ENCODE measurements at places on chromosomes 2 and 18.

DNA sequence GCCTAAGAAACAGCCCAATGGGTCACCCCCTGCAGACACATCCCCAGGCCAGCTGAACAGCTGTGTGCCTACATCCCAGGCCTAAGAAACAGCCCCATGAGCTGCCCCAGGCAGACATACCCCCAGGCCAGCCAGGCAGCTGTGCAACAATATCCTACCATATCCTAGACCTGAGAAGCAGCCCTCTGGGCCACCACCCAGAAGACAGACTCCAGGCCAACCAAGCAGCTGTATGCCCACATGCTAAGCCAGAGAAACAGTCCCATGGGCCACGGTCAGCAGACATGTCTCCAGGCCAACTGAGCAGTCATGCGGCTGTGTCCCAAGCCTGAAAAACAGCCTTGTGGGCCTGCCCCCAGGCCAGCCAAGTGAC, 205.5 kb downstream of the ATAD2B start:
- DNase-seq, result no peak

- no peak for DNase-seq
Observed at GRCh38 chr2:101480764-101481163, 5.9 kb upstream of the RFX8 start.

- no peak for DNase-seq
Observed at GRCh38 chr2:153393518-153393917, 85.0 kb downstream of the RPRM start.

- no peak for DNase-seq
Observed at GRCh38 chr2:232382331-232383225, 4.0 kb downstream of the ALPP start.

GRCh38 chr2:238636269-238637073, 209.7 kb downstream of the ASB1 start:
- no peak for DNase-seq

DNA sequence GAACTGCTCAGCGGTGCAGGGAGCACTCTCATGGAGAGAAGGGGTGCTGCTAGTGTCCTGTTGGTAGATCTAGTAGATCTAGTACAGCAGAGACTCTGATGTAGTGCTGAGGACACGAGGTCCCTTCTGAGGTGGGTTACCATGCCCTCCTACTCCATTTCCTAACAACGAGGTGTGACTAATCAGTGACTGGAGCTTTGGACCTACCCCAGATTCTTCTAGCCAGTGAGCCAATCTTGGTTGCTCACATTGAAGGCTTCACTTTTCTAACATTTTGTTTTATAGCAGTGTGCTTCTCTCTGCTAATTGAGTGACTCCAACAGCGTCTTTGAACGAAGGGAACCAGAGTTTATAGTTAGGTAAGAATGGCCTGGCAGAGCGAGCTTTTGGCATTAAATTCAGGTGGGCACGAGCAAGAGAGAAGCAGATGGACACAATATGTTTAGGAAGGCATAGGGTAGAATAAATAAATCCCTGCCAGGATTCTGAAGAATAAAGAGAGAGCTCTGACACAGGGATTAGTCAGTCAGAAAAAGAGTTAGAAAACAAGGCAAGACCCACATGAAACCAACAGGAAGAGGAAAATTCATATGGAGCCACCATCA, 306.0 kb upstream of the RAB12 start:
- no peak for DNase-seq

DNA sequence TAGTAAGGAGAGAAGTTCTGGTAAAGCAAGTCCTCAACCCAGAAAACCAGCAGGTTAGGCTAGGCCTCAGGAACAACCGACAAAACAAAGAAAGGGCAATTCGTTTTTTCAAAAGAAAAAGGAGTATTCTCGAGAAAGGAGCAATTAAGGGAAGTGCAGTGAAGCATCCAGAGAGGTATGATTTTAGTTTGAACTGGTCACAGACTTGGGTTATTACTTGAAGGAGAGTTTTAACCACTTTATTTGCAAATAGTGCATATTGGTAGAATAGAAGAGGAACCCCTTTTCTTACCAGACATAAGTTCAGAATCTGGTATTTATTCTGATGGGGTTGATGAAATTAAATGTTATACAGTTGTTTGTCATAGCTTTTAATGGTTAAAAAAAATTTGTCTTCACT, 110.0 kb upstream of the GCFC2 start:
- no peak for DNase-seq

GRCh38 chr2:95266781-95267430, 7.3 kb upstream of the PROM2 start:
- no peak for DNase-seq

GRCh38 chr18:64752707-64753106, 603.8 kb upstream of the LINC00305 start:
- no peak for DNase-seq

GRCh38 chr2:153871231-153872221, at the start of gene GALNT13:
Gene GALNT13 (plus strand): TSS chr2:153871922.
- DNase-seq, result no peak

GRCh38 chr2:40032650-40033319, 253.7 kb upstream of the THUMPD2 start:
- DNase-seq, result no peak

DNA sequence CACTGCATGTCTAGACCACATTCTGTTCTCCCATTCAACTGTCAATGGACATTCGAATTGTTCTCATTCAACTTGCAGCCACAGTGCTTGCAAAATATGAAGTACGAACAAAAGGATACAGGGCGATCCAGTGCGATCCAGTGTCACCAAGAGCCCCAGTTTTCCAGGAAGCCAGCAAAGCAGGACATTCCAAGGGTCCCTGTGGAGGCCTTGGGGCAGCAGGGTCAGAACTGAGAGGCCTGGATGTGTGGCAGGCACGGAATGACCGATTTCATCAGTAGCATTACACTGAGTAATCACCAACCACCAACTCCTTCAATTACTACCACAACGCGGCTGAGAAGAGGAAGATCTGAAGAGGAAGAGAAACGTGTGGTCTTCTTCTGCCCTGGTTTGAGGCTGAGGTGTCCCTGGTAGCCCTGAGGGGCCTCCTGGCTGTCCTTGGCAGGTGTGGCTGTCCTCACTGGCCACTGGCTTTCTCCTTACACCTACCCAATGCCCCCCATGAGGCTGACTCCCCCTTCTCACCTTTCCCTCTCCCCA, 172.7 kb upstream of the FHL2 start:
- DNase-seq, result no peak

GRCh38 chr2:46873604-46874068, 42.0 kb downstream of the MCFD2 start:
- no peak for DNase-seq

DNA sequence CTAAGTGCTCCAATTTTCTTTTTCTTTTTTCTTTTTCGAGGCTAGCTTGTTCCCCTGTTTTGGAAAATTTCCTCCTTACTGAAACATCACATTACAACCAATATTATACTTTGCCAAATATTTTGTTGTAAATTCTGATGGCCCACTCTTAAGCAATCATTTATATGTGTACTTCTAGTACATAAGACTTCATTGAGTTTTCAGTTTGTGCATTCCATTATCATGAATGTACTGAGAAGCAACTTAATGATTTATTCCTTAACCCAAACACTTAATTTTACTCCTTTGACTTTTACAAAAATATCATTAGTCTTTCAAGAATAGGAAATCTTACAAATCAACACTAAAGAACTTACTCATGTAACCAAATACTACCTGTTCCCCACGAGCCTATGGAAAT, 242.4 kb downstream of the ARHGAP15 start:
- DNase-seq, result no peak

DNA sequence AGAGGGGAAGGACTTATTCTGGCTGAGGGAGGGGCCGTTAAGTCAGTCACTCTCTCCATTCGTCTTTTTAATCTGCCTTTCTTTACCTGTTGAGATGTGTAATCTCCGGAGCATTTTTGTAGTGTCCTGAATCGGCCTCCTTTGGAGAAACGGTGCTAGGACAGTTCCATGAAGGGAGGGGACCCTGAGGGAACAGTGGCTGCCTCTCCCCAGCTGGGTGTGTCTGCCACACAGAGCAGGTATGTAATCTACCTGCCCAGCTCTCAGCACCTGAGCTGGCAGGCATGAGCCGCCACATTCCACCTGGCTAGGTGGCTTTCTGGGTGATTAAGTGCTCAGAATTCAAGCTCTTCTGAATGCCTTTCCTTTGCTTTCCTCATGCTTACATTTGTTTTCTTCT, 131.2 kb downstream of the WDSUB1 start:
- DNase-seq, result no peak

- no peak for DNase-seq
Observed at GRCh38 chr2:201414099-201415023, 36.9 kb downstream of the TRAK2 start.

DNA sequence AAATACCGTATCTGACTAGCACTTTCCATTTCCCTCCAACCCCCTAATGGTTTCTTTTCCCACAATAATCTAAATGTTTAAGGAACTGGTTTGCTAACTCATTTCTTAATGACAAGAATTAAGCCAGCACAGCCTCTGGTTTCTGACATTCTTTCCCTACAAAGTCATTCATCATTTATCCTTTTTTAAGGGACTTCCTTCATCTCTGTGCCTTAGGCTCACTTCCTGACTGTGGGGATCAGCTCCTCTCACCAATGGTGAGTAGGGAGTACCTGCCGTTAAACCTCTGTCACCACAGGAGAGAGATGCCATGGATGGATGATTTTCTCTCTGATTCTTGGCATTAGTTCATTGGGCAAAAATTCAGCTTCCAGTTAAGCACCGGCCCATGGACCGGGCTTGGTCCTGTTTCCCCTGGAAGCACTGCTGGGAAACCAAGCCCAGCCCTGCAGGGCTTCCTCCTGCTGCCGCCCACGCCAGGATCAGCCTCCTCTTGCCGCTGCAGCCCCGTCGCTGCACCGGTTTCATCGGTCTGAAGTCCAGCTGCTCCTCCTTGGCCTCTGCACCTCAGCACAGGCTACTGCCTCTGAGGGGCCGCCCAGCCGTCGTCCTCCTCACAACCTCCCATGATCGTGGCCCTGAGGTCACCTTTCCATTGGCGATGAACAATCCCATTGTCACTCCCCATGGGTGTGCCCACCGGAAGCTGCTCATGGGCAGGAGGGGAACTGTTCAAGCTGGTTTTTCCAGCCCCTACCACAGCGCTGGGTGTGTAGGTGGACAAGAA, 64.0 kb upstream of the ZNF516 start:
- DNase-seq, result no peak

- no peak for DNase-seq
Observed at GRCh38 chr2:233530381-233530780, 36.2 kb downstream of the USP40 start.

DNA sequence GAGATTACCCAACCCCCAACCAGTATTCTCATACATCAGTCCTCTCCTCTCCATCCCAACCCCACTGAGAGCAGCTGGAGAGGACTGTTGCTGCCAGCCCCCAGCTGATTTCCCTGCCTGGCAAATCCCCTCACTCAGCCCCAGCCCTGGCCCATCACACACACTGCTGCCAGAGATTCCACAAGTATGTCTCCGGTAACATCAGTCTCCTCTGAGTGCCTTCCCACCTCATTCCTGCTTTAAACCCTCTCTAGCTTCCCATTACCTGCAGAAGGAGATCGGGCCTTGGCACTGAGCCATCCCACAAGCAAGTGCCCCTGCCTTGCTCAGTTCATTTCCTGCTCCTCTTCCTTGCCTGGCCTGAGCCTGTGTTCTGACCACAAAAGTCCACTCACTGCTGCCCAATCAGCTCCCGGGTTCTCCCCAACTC, 50.6 kb upstream of the ZFP36L2 start:
- DNase-seq, result no peak

- no peak for DNase-seq
Observed at GRCh38 chr2:9199716-9200632, 6.6 kb upstream of the ASAP2 start.

DNA sequence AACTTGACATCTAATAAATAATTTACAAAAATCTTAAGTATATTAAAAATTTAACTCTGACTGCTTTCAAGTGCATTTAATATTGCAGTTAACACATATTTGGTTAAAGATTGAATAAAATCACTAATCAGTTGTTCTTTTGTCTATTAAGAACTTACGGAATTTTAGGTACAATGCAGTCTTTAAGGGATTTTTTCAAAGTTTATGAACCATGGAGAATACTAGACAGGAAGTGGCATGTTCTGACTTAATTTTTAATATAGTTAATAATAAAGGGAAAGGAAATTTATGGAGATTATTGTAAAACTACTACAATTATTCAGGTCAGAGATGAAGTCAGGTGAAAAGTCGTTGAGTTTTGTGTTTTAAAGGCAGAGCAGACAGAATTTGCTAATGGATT, 240.9 kb downstream of the CALCRL start:
- DNase-seq, result no peak

DNA sequence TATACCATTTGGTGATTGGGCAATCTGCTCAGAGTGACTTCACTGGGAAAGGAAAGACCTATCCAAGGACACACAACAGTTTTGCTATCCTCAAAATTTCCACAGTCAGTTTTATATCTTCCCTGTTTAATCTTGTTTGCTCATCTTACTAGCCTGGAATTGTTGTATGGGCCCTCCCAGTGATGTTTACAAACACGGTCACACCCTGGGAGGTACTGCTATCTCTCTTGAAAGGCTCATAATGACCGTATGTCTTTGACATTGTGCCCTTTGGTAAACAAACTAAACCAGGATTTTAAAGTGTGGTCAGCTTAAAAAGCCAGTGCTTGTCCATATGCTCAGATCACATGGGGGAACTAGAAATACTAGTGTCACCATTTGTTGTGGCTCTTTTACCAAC, 277.0 kb downstream of the CDH2 start:
- DNase-seq, result no peak

- no peak for DNase-seq
Observed at GRCh38 chr2:85236084-85236483, 91.7 kb downstream of the TGOLN2 start.

DNA sequence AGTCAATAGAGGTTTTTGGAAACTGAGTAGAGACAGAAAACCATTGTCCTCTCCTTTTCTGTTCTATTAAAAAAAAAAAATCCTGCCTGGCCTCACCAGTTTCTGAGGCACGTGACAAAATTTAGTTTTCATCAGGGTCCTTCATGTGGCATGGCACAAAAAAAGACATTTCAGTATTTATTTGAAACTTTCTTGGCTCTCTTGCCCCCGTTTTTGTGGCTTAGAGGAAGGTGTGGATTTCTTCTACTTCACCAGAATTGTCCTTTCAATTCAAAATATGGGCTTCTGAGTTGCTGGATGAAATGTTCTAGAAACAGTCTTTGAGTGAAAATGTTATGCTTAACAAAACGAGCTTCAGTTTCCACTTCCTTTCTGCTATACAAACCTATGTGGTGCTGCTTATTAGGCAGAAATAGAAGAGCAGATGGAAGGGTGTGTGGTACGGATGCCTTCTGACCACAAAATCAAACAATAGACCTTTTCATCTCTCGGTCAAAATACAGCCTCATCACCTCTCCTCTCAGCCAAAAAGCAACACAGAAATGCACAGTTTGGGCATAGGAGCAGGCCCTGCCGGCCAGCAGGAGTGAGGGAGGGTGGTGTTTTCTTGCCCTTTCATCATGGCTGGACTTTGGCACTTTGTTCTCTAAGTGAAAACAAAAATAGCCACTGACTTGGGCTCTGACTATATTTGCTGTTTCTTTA, 89.2 kb downstream of the SH3RF3 start:
- no peak for DNase-seq

GRCh38 chr2:197498937-197499593, 575 bp downstream of the HSPD1 start:
- peak; percentile 45 for DNase-seq

DNA sequence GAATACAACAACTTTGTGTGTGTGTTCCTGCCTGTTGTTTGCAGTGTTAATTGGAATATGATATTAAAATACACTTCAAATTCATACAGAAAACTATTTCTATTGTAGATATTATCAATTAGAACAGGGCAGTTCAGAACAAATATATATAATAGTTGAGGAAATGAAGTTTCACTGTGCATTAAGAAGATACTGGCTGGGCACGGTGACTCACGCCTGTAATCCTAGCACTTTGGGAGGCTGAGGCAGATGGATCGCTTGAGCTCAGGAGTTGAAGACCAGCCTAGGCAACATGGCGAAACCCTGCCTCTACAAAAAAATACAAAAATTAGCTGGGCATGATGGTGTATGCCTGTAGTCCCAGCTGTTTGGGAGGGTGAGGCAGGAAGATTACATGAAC, 79.3 kb downstream of the ASAP2 start:
- no peak for DNase-seq

Data from stimulated activated naive B cell treated with anti-CD40 and anti-IgM and Interleukin-4, amounts not matched to agents 10 μg/mL and 1 μg/mL and 100 μg/mL, for 72 hours (primary cell).